Karpas-422 (cell line): ENCODE measurements at places on chromosomes 3 and 15. TPM values are rescaled to one million over a fixed set of nuclear protein-coding genes. Genes with fewer than 3 reads are reported as not detected.

- peak; percentile 85 for DNase-seq
Observed at GRCh38 chr15:42059661-42060476, 34.5 kb downstream of the PLA2G4D start.

DNA sequence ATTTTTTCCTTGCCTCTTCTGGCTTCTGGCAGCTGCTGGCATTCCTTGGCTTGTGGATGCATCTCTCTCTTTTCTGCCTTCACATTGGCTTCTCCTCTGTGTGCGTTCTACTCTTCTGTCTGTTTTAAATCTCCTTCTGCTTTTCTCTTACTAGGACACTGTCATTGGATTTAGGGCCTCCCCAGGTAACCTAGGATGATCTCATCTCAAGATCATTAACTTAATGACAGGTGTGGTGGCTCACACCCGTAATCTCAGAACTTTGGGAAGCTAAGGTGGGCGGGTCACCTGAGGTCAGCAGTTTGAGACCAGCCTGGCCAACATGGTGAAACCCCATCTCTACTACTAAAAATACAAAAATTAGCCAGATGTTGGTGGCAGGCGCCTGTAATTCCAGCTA lies 40.9 kb upstream of the ULK4 start:
- no peak for DNase-seq

GRCh38 chr3:37992271-37993066 lies 1.9 kb downstream of the VILL start:
- no peak for DNase-seq

The ARHGEF26 gene
- not detected in 2 replicates for total RNA-seq

DNA sequence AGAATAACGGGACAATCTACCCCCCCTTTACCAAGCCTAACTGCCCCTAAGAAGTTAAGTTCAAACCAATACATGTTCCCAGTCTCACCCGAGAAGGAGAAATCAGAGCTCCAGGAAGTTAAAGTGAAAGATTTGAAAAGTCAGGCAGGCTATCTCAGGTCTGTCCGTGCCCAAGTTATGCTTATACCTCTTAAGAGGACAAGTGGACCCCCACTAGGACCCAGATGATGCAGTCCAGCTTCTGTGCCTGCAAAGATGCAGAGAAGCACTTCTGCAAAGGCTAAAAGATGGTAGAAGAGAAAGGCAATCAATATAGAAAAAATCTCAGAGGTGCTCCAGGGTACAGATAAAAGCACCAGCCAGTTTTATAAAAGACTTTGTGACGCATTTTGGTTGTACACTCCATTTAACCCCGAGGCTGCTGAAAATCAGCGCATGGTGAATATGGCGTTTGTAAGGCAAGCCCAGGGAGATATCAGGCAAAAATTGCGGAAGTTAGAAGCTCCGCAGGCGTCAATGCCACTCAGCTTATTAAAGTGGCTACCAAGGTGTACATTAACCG lies 9.8 kb upstream of the SLC9C1 start:
- DNase-seq, result peak; percentile 76

DNA sequence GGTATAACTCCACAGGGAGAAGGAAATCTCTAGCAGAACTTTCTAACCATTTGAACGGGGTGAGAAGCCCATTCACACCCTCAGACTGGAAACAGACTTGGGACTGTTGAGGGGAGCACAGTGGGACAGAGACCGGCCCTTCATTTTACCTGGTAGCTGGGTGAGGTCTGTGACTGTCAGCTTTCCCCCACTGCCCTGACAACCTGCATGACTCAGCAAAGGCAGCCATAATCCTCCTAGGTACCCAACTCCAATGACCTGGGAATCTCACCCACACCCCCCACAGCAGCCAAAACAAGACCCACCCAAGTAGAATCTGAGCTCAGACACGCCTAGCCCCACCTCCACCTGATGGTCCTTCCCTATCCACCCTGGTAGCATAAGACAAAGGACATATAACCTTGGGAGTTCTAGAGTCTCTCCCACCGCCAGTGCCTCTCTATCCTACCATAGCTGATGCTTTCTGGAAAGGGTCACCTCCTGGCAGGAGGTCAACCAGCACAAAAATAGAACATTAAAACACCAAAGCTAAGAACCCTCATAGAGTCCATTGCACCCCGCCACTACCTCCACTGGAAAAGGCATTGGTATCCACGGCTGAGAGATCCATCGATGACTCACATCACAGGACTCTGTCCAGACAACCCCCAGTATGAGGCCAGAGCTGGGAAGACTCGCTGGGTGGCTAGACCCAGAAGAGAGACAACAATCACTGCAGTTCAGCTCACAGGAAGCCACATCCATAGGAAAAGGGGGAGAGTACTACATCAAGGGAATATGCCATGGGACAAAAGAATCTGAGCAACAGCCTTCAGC lies 28.0 kb downstream of the SENP7 start:
- no peak for DNase-seq

GRCh38 chr15:70121624-70122302 lies 24.0 kb upstream of the TLE3 start:
- DNase-seq, result no peak

The RYR3 gene
- total RNA-seq, result not detected in 2 replicates

DNA sequence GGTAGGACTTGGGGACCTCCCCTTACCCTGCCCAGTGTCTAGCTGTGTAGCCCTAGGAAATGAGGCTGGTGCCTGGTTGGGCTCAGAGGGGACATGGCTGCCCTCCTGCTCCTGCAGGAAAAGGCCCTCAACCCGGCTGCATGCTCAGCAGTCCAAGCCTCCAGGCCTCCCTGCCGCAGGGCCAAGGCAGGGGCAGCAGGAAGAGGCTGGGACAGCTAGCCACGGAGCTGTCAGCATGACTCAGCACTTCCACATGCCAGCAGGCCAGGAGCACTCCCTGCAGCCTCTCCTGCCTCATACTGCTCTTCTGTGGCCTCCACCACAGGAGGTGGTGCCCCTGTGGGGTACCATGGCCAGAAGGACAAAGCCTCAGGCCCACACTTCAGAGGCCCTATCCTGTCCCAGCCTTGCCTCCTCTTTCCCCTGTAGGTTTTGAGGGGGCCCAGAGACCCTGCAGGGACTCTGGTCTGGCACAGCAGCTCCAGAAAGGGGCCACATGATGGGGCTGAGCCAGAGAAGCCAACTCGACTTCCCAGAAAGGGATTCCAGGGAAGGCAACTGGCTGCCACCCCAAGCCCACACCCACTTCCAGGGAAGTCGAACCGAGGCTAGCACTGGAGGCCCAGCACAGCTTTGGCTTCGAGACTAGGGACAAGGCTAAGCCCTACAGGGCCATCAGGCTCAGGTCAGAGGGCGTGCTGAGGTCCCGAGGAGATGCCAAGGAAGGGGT lies 19.5 kb downstream of the TKT start:
- no peak for DNase-seq

GRCh38 chr15:85518979-85519761 lies 138.8 kb downstream of the AKAP13 start:
- DNase-seq, result no peak

DNA sequence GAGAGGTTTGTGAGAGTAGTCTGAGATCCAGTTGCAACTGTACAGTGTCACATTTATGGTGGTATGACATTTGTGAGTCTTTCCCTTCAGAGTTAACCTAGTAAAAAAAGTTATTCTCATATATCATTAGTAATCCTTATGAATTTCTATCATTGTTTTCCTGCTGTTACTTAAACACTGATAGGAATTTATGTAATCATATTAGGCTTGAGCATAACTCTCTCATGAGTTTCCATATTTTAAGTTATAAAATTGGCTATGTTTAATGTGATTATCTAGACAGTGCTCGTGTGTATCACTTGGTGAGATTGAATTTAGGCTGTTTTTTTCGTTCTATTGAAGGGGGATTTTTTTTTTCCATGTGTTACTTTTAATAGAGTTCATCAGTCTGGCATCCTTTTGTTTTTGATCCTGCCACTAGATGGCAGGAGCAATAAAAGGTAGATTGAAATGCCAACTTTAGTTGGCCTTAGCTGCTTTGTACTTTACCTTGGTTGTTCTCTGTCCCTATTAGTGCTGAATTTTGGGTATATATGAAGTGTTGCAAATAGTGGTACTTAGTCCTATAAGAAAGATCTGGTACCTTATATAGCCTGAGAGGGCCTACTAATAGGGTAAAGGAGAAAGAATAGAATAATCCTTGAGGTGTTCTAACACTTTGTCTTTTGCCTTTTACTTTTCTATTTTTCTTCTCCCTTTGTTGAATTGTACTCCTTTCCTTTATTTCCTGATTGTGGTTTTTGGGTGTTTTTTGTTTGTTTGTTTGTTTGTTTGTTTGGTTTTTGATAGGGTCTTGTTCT lies 17.9 kb downstream of the STT3B start:
- peak; percentile 60 for DNase-seq

GRCh38 chr3:127212231-127212630 lies 19.3 kb downstream of the PRR23E start:
- DNase-seq, result no peak

The ZNF770 gene
- 22.3 and 47.5 TPM in 2 replicates for total RNA-seq

The MIX23 gene
- 45.8 and 54.0 TPM in 2 replicates for total RNA-seq

- DNase-seq, result no peak
Observed at GRCh38 chr3:71088019-71088708, 495.4 kb downstream of the FOXP1 start.

The ATP1B3 gene
- total RNA-seq, result 54.6 and 68.7 TPM in 2 replicates

- DNase-seq, result no peak
Observed at GRCh38 chr15:28896951-28897350, 11.2 kb downstream of the APBA2 start.

The KCNMB3 gene
- 17.1 and 28.3 TPM in 2 replicates for total RNA-seq

DNA sequence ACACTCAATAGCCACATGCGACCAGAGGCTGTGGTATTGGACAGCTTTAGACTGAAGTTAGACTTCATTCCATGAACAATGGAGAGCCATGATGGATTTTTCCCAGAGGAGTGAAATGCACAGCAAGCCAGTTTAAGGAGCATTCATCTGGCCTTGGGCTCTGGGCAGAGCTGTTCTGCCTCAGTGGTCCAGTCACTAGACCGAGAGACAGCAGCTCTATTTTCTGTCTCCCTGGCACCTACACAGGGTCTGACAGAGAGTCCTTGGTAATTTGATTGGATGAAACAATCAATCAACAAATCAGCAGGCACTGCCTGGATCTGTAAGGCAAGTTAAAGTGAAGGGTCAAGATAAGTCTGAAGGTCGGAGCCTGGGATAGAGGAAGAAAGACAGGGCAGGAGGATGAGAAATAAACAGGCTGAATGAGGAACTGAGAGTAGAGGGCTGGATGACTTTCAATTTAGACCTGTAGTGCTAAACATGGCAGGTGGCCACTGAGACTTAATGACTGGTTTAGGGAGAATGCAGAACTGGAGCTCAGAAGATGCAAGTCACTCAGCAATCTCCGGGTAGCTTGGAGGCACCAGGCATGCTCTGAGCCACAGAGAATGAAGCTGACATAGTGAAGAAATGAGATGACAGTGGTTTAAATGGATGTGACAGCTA lies 98.5 kb upstream of the SLC25A36 start:
- DNase-seq, result peak; percentile 91

The STRA6 gene
- total RNA-seq, result 0.18 TPM in 1 of 2 replicates, not detected in the other

The VIPR1 gene
- 0.41 and 2.5 TPM in 2 replicates for total RNA-seq

GRCh38 chr3:16911916-16912315 lies 27.2 kb downstream of the PLCL2 start:
- DNase-seq, result no peak

- no peak for DNase-seq
Observed at GRCh38 chr3:33639889-33640288, 78.2 kb downstream of the CLASP2 start.

GRCh38 chr3:196712514-196713413 lies 587 bp downstream of the PIGX start:
- DNase-seq, result peak; percentile 79

The SLC28A2 gene
- total RNA-seq, result not detected in 2 replicates

DNA sequence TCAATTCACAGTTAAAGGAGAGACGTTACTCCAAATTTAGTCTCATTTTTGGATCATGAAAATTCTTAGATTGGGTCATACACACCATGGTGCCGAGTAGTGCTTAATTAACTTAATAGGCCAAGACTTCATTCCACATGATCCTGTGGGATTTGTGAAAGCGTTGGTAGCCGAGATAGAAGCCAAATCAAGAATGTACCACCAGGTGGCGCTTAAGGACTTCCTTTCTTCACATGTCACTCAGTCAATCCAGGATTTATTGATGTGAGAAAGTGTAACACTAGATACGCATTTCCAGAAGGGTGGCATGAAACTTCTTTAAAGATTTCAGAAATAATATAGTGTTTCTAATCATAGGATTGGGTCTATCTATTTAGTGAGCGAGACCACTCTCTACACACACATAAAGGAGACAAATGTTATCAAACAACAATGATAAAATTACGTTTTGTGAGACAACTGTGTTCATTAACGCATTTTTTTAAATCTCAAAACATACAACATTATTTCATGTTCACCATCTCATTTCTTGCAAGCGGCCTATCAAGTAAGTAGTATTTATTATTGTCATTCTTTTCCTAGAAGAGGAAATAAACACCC lies 436.1 kb downstream of the CHL1 start:
- DNase-seq, result peak; percentile 84

DNA sequence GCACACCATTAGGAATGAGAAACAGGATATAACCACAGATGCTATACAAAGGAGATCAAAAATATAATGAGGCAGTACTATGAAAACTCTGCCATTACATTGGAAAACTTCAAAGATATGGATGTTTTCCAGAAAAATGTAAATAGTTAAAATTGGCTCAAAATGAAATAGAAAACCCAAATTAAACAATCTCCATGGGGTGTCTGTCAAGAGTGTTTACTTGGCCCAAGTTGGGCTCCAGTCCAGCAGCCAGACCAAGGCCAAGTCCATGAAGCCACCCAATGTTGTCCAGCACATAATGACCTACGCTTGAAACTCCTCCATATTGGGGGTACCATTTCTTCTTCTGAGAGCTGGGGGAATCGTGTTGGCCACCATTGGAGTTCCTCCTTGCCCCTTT lies 37.1 kb downstream of the CTXND1 start:
- no peak for DNase-seq

GRCh38 chr15:38367476-38367875 lies 86.5 kb upstream of the FAM98B start:
- DNase-seq, result no peak

The ADAMTSL3 gene
- not detected in 2 replicates for total RNA-seq

DNA sequence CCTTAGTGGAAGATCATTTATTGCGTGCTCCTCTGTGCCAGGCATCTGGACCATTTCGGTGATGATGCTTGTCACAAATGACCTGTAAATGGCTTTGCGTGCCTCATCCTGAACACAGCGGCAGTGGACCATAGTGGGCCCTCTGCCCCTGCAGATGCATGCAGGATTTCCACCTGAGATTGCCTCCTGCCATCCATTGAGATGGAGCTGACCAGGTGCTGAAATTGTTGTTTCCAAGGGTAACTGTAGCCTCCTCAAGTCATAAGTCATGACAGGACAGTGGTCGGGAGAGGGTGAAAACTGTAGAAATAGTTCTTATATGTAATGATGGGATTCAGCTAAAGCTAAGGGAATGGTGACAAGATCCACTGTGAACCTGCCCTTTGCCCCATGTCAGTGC lies 35.5 kb downstream of the CLSTN2 start:
- no peak for DNase-seq

- DNase-seq, result no peak
Observed at GRCh38 chr15:58510715-58511598, 79.2 kb downstream of the LIPC start.

The IQSEC1 gene
- 4.7 and 8.2 TPM in 2 replicates for total RNA-seq

DNA sequence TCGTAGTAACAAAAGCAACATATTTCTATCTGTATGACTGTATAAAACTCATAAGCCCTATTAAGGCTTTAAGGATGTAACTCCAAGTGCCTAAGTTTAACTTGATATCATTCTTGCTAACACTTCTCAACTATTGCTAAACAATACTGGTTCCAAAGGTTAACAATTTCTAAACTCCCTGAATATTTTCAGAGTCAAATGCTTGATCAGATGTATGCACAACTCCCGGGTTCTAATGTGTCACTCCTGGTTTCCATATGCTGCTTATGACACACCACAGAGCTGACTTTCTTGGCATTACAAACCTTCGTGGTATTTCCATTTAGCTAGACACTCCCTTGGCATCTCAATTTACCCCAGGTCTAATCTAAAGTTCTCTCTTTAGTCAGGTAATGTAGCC lies 26.3 kb downstream of the DZIP1L start:
- DNase-seq, result no peak
